Stimulated activated CD4-positive, alpha-beta T cell treated with anti-CD3 and anti-CD28 coated beads, Interleukin-1b, Interleukin-23, amount 100 ng/mL, for 4 hours (primary cell): ENCODE measurements at places on chromosomes 4 and X.

DNA sequence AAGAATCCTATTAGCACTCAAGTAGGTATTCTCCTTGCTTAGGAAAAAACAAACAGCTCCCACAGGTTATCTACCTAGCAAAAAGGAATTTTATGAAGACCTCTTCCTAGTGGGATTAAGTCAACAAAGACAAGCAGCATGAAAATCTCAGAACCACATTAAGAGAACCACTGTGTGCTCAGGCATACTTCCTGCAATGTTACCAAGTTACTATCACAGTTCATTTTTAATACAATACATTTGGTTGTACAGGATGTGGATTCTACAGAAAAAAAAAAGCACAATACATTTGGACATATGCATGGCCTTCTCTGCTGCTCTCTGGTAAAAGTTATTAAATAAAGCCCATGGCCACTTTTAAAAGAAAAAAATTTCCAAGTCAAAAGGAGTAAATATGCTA is 193.7 kb downstream of the PPP3CA start:
- no peak for DNase-seq

- DNase-seq, result no peak
Observed at GRCh38 chr4:94202769-94203168, 4.9 kb upstream of the SMARCAD1 start.

DNA sequence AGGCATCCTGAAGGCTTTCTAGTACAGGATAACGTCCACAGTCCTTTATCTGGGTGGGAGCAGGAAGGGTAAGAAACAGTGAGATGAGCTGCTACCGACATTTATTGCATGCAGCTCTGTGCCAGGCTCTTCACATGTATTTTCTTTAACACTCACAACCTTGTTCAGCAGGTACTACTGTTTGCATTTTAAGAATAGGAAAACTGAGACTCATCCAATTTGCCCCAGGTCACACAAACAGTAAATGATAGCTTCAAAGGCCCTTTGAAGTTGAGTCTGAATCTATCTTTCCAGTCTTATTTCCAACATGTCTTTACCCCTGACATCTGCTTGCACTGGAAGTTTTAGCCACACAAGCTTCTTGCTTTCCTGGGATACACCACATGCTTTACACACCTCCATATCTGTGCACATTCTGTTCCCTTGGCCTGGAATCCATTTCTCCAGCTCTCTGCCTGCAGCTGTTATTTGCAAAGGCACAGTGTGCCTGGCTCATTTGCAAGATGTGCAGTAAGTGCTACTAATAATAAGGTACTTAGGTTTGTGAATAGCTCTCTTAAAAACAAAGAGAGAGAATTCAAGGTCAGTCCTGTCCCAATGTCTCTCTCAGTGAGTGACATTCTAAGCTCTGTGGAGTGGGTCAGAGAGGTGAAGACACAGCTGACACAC is 61.2 kb downstream of the METTL14 start:
- DNase-seq, result no peak

DNA sequence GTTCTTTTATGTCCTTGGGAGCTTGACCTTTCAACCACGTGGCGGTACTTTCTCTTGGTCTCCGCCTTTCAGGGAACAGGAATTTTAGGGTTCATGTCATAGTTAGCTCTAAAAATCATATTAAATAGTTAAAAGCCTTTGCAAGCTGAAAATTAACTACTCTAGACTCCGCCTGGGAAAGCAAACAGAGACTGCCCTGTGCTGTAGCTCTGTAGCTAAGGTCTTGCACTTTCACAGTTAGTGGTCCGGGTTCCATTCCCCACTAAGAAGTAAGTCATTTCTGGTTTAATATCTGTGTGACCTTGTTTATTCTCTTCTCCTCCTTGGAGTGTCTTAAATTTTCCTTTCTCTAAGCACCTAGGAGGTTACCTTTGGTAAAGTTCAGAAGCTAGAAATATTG is 118.2 kb downstream of the PHF8 start:
- DNase-seq, result no peak

GRCh38 chrX:55127692-55128091 is 38.9 kb downstream of the PAGE2 start:
- DNase-seq, result no peak

DNA sequence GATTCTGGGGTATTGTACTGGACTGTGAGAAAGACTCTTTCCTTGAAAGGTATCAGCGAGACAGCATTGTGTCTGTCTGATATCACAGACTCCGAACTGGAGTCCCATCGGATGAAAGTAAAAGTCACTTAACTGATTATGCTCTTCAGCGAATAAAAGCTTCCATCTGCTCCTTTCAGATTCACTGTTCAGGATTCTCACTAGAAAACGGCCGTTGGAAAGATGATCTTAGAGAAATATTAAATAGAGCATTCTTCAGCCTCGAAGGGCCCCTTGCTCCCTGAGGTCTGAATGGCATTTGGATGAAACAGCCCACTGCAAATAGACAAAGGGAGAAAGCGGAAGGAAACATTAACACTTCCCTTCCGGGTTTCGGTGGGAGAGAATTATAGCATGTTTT is 416.2 kb upstream of the PRKX start:
- no peak for DNase-seq

DNA sequence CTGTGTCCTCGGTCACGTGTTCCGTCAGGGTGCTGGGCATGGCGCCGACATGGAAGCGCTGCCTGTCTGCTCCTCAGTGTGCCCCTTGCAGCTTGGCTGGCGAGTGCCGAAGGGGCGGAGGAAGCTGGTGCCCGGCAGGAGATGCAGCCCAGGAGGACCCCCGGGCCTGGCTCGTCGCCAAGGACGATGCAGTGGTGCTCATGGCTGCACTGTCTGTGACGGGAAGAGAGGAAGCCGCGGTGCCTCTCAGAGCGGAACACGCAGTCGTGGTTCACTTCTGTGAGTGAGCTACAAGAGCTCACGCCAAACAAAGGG is 38.1 kb downstream of the FGFRL1 start:
- no peak for DNase-seq

DNA sequence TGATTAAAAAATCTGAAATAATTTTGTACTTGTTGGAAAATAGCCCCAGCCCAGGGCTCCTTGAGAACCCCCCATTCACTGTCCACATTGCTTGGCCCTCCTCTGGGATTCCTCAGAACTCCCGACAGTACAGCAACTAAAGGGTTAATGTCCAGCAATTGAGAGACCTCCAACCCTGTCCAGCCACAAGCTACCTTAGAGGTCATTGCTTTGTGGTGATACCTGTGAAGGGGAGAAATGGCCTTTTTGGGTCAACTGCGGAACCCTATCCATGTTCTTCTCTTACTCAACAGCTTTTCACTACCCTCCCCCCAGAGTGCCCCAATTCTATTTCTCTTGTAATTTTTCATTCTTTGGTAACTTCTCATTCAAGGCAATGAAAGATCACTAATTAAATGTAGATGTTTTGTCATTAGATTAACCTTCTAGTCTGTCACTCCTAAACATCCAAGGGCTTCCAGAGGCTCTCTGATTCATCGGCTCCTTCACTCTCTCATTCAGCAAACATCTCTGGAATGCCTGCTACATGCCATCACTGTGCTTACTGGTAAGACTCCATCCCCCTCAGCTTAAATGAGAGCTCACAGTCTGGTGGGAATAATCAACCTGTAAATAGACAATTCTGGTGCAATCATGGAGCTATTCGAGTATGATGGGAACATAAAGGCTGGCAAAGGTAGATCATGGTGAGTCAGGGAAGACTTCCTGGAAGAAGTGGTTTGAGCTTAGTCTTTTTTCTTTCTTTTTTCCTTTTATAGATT is 241.4 kb upstream of the PGRMC2 start:
- no peak for DNase-seq
